Anterior cingulate cortex (tissue), 58 donors: ENCODE measurements at places on chromosomes 4 and X.

- no peak for DNase-seq
Measured at GRCh38 chrX:10125248-10125615, 31.5 kb upstream of the CLCN4 start.

- DNase-seq, result no peak
Measured at GRCh38 chr4:121923306-121923705, 28.6 kb downstream of the TRPC3 start.

GRCh38 chr4:70628444-70628843 is at the start of gene ENAM:
ENAM (plus strand) TSS chr4:70628744; CDS start chr4:70629501, 757 bp downstream.
- no peak for DNase-seq

DNA sequence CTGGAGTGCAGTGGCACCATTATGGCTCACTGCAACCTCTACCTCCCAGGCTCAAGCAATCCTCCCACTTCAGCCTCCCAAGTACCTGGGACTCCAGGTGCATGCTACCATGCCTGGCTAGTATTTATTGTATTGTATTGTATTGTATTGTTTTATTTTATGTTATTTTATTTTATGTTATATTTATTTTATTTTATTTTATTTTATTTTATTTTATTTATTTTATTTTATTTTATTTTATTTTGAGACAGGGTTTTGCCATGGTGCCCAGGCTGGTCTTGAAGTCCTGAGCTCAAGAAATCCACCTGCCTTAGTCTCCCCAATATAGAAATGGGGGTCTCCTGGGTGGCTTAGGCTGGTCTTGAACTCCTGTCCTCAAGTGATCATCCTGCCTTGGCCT is 42.6 kb downstream of the ELF2 start:
- no peak for DNase-seq

- no peak for DNase-seq
Measured at GRCh38 chr4:6303943-6304342, 34.3 kb downstream of the WFS1 start.

- no peak for DNase-seq
Measured at GRCh38 chr4:137794764-137795254, 262.5 kb upstream of the PCDH18 start.

GRCh38 chr4:70533211-70533610 is 14.8 kb downstream of the AMTN start:
- no peak for DNase-seq

GRCh38 chrX:994780-995179 is 217.7 kb downstream of the CRLF2 start:
- no peak for DNase-seq

DNA sequence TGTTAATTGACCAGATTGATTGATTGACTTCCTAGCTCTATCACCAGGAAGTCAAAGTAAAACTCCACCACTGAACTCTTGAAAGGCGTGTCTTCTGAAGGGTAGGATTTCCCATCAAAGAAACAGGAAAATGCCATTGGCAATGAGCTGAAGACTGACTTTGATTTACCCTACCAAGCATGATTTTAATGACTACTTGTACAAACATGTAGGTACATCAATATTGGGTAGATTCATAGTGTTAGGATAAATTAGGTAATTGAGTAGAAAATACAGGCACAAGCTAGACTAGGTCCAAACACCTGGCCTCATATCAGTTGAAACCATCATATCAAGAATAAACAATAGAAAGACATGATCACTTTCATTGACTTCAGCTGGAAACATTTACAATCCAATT is 53.2 kb upstream of the ATXN3L start:
- DNase-seq, result no peak

DNA sequence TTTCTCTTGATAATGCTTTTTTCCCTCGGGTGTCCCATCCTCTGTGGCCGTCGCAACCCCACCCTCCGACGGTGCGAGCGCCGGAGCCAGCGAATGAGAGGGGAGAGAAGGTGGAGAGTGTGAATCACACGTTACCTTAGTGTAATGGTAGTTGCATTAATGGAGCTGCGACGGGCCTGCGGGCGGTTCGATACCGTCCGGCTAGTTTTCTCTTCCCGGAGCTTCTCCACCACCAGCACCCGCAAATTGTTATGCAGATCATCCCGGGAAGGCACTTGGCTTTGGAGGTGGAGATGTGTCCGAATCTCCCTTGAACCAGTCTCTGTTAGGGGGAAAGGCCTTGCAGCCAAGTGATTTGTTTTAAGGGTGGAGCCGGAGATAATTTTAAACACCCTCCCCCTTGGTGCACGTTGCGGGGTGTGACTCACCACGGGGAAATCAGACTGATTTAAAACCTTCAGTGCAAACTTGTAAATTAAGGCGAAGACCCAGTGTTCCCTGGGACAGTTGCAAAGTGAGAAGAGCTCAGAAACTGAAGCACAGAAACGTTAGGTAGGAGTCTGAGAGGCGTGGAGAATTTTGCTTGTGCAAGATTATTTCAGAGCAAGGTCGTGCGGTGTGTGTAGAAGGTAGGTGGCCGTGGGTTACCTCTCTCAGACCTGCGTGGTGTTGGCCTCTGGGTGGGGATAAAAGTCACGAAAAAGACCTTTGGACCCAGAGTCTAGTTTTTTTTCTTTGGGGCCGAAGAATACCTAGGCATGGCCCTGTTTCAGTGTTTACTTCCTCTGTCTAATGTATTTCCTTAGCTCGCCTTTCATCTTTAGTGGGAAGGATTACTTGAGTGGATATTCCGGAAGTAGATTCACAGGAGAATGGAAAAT is 1.3 kb downstream of the AFF1 start:
- no peak for DNase-seq
